ENCODE measurements at places on chromosomes 2 and 18. TPM values are rescaled to one million over a fixed set of nuclear protein-coding genes. Genes with fewer than 3 reads are reported as not detected.

DNA sequence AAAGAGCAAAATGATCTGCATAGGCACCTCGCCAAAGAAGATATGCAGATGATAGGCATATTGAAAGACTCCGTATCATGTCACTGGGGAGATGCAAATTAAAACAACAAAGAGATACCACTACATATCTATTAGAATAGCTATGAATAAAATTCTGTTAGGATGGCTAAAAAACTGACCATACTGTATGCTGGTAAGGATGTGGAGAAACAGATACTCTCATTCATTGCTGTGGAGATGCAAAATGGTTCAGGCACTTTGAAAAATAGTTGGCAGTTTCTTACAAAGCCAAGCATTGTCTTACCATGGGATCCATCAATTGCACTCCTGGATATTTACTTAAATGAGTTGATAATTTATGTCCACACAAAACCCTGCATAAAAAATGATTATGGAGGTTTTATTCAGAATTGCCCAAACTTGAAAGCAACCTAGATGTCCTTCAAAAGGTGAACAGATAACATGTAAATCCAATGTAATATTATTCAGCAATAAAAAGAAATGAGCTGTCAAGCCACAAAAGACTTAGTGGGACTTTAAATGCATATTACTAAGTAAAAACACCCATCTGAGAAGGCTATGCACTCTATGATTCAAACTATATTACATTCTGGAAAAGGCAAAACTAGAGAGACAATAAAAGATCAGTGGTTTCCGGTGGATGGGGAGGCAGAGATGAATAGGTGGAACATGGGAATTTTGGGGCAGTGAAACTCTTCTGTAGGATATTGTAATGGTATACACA, 31.2 kb downstream of the ZNF385B start:
- no peak for DNase-seq
- H3K4me1 ChIP-seq = no peaks in the 10 kb centered on the region
- H3K27ac ChIP-seq = no peak overlapping the region
- no peak overlapping the region for H3K4me3 ChIP-seq
- no peaks in the 10 kb centered on the region for H3K36me3 ChIP-seq

DNA sequence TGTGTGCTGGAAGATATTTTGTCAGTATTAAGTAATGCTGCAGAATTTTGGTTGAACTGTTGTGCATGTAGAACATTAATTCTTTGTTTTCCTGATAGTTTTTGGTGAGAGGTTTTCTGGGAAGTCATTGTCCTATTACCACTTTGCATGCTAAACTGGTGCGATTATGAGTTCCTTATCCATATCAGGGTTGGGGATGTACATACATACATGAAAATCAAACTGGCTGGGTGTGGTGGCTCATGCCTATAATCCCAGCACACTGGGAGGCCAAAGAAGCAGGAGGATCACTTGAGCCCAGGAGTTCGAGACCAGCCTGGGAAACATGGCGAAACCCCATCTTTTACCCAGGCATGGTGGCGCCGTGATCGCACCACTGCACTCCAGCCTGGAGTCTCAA, 34.6 kb downstream of the ASAP2 start:
- no peak for DNase-seq
- H3K4me3 ChIP-seq = no peak overlapping the region
- no peaks in the 10 kb centered on the region for H3K27me3 ChIP-seq

- H3K27me3 ChIP-seq = no peaks in the 10 kb centered on the region
- DNase-seq = no peak
- no peak overlapping the region for H3K27ac ChIP-seq
- no peak overlapping the region for H3K4me3 ChIP-seq
- H3K4me1 ChIP-seq = no peaks in the 10 kb centered on the region
Measured at GRCh38 chr2:189465478-189465877, 24.2 kb downstream of the WDR75 start.

DNA sequence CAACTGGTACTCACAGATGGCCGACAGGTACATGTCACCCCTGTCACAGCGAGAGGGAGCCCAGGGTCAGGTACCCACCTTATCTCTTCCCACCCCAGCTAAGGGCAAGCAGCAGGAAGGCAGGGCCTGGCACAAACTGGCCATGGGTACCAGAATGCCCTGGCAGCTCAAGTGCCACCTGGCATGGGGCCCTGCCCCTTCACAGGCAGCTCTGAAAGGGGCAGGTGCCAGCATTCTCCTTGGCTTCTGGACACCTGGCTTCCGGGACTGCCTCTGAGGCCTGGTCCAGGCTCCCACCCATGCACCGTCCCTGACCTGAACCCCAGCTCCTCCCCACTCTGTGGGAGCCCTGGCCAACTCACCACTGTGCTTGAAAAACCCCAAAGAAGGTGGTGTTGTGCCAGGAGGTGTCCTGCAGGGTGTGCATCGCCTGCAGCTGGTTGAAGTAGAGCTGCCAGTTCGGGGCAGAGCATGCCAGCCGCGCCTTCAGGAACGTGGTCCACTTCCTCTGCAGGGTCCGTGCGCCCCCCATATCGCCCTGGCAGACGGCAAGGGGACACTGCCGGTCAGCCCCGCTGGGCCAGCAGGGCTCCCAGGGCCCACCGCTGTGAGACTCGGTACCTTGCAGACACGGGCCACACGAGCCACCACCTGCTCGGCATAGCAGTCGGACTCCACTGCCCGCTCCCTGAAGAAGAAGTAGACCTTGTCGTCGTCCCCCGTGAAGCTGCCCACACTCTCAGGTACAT, 5.4 kb downstream of the SEMA4C start:
- H3K36me3 ChIP-seq = peaks cover 72% of the 10 kb centered on the region
- no peak overlapping the region for H3K27ac ChIP-seq
- no peak overlapping the region for H3K4me3 ChIP-seq
- H3K4me1 ChIP-seq = peaks cover 3% of the 10 kb centered on the region
- DNase-seq = no peak
- H3K27me3 ChIP-seq = no peaks in the 10 kb centered on the region

- no peaks in the 10 kb centered on the region for H3K4me1 ChIP-seq
- H3K36me3 ChIP-seq = no peaks in the 10 kb centered on the region
- no peak for DNase-seq
- H3K4me3 ChIP-seq = no peak overlapping the region
- no peak overlapping the region for H3K27ac ChIP-seq
Measured at GRCh38 chr2:18245375-18245774, 315.1 kb downstream of the RDH14 start.

LYG1 gene
- not detected for total RNA-seq

MOGAT1 gene
- total RNA-seq = 0.67 TPM

QPCT gene
- 3.9 TPM for total RNA-seq

PROKR1 gene
- total RNA-seq = 3.9 TPM

SNORC gene
- 2.1 TPM for total RNA-seq

IGFBP2 gene
- total RNA-seq = 322 TPM

CYP27A1 gene
- 5.4 TPM for total RNA-seq

All from H1 (cell line).